ENCODE measurements at places on chromosomes 5 and 9.

DNA sequence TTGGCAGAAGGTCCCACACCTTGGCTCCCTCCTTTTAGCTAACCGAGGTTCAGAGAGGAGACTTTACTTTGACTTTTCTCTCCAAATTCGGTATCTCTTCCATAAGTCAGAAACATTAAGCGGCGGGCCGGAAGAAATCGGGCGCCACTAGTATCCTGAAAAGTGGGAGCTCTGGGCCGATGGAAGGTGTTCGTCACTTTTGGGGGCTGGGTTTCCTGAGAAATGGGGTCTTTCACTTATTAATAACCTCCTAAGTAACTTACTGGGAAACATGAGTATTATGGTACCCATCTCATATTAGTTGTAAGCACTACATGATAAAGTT is 716 bp downstream of the STX17 start:
- DNase-seq = no peak

DNA sequence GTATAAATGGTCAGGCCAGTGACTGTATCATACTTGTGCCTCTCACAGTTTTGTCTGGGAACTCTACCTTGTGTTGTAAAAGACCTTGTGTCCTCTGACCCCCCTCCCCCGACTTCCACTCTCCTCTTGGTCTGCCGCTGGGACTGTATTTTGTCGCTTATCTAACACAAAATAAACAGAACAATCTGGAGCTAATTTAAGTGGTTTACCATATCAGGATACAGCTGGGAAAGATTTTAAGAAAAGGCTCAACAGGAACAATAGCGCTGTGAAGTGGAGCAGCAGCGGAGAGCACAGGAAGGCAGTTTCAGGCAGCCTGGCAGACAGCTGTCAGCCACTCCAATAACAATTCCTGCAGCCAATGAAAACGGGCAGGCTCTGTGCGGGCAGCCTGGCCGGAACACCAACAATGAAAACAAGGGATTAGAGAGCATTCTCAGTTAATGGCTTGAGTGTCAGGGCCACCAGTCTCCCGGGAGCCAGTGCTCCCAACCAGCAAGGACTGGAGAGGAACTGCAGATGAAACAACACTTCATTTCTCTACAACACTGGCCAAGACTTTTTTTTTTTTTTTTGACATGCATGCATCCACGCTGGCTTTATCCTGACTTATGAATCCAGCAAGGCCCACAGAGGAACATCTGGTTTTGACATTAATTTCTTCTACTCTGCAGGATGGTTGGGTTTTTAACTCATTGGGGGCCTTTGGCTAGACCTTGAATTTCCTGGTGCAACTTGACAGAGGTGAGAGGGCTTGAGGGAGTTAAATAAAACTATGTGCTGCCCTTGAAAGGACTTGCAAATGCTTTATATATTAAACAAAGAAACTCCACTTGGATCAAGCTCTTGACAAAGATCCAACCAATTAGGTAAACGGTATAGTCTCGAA is 76.7 kb downstream of the ARSB start:
- no peak for DNase-seq

GRCh38 chr9:86599561-86599960 is 245.4 kb upstream of the TUT7 start:
- DNase-seq = no peak

GRCh38 chr5:38515646-38516045 is 40.8 kb downstream of the LIFR start:
- peak; percentile 21 for DNase-seq

DNA sequence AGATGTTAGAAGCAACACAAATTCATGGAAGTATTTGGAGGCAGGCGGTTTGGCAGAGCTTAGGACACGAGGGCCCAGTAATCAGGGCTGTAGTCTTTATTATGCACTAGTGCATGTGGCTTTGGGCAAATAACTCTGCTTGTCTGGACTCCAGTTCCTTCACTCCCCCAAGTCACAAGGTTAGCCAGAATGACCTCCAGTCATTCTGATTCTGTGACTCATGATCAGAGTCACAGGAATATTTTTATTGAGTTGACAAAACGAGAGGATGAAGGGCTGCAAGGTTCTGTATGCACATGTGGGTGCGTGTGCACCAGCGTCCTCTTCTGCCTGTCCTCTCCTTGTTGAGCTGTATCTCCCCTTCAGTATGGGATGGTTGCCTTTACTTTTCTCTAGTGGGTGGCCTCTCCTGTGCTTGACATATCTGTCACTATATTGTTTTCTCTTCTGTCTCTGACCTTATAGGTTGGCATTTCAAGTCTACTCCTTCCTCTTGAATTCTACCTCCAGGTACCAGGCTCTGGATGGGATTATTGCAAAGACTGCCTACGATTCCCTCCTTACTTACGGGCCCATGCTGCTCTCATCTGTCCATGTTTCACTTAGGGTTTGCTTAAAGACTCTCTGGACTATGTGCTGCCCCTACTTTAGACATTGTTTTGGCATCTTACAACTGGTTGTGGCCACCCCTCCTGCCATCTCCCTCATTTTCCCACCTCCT is 94.6 kb downstream of the KDM4C start:
- DNase-seq = peak; percentile 21

DNA sequence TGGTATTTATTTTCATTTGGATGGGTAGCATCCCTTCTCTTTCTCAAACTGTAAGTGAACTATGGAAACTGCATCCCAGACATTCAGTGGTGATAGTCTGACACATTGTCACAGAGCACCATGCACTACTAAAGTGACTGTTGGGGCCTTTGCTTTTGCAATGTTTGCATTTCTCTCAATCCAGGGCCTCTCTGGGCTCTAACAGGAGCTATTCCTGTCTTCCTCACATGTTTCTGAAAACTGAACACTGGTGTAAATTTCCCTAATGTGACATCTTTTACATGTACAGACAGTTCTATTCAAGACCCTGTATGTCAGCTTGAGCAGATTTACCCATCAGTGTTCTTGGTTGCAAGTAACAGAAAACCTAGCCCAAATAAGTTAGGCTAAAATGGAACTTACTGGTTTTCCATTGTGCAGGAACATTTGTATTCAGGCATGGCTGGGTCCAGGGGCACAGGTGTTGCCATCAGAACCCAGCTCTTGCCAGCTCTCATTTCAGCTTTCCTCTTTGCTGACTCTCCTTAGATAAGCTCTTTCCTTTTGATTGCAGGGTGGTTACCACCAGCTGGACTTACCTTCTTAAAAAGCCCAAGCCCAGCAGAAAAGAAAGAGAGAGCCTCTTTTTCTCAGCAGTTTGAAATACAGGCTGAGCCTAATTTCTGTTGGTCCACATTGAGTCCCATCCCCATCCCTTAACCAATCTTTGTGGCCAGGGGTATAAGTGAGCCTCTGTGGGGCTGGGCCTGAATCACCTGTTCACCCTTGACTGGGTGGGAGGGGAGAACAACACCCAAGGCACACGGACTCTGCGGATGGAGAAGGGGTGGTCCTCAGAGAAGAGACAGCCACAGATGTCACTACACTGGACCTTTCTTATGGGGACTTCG is 234.3 kb downstream of the NR3C1 start:
- no peak for DNase-seq

DNA sequence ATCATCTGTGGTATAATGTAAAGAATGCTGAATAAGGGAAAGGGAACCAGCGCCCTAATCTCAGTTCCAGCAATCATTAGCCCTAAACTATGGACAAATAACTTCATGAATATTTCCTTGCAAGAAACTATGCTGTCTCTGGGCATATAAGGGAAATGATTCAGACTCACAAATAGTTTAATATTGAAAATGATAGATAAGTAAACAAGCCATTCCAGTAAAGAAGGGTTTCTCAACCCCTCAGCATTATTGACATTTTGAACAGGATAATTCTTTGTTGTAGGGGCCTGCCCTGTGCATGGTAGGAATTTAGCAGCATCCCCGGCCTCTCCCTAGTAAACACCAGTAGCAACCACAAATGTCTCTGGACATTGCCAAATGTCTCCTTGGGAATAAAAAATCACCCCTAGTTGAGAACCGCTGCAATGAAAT is 23.8 kb downstream of the C5 start:
- DNase-seq = no peak

DNA sequence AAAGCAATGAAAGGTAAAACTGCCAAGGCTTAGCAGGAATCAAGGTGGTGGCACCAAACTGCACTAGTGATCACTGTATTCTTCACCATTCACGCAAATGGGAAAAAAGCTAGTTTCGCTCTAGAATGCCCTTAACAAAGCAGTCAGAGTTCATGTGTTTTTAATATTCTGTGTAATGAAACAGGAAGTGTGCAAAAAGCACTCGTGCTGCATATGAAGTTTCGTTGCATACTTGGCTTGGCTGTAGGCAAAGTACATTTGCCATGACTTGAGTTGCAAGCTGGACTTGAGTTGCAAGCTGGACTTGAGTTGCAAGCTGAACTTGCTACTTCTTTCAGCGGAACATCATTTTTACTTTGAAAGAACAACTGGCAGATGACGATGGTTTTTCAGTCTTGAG is 55.4 kb downstream of the FOXI1 start:
- DNase-seq = no peak

Data from COLO829 (cell line).